CD8-positive, alpha-beta memory T cell (primary cell): ENCODE measurements at places on chromosomes 12 and 14.

DNA sequence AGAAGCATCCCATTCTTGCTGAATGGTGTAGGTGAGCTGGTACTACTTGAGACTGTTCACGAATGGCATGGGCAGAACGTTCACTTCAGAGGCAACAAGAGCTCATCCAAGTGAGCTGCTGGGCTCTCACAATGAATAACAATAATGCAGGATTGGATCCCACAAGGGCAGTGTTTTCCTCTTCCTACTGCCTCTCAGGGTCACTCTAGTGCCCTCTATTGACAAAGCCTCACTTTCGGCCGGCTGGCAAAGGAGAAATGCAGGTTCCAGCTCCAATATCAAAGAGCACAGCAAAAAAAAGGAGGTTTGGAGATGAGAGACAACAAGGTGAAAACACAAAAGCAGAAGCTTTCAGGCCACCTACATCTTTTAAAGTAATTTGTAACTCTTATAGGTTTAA, 74.6 kb upstream of the MYF6 start:
- no peak for DNase-seq

GRCh38 chr12:4089121-4089606, 184.4 kb upstream of the CCND2 start:
- no peak for DNase-seq

GRCh38 chr14:88515499-88516221, 39.1 kb downstream of the PTPN21 start:
- DNase-seq, result no peak

DNA sequence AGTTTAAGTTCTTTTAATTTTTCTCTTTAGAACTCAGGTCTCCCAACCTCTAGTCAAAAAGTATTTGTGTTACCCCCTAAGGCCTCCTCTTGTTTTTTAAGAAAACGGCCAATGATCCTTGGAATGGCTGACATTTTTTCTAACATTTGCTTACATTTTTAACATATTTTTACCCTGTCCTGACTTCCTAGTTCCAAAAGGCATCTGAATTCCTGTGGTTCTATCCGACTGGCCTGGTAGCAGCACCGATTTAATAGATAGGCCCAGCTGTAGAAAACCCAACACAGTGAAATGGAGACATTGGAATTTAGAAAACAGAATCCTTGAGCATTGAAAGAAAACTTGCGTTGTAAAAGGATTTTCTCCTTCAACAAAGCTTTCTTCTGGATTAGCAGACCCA, 134.7 kb upstream of the GSC start:
- no peak for DNase-seq
